ENCODE measurements at places on chromosomes 2 and 18.

DNA sequence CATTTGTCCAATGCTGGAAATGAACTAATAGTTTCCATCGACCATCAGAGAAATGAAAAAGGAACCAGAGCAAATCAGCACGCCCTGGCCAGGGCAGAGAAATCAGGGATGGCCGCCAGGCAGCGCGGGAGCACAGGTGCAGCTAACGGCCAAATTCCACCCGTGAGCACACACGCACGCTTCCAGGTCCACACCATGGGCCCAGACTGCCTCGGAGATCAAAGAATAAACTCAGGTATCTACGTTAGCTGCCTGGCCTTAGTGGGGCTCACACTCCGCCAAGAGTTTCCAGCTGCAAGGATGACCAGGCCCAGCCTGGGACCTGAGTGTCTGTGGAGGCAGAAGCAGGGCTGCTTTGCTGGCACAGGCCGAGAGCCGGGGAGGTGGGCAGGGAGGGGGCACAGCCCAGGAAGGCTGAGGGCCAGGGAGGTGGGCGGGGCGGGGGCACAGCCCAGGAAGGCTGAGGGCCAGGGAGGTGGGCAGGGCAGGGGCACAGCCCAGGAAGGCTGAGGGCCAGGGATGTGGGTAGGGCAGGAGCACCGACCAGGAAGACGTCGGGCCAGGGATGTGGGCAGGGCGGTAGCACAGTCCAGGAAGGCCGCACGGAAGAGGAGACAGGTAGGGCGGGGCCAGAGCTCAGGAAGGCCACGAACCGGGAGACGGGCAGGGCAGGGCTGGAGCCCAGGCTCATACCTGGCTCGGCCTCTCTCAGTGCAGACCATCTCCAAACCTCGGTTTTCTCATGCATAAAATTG lies 43.2 kb upstream of the SALL3 start:
- DNase-seq = no peak

GRCh38 chr18:48866028-48866733 lies 84.6 kb downstream of the SMAD7 start:
- no peak for DNase-seq

- no peak for DNase-seq
Observed at GRCh38 chr18:58863539-58864145, 1.0 kb upstream of the ZNF532 start.

DNA sequence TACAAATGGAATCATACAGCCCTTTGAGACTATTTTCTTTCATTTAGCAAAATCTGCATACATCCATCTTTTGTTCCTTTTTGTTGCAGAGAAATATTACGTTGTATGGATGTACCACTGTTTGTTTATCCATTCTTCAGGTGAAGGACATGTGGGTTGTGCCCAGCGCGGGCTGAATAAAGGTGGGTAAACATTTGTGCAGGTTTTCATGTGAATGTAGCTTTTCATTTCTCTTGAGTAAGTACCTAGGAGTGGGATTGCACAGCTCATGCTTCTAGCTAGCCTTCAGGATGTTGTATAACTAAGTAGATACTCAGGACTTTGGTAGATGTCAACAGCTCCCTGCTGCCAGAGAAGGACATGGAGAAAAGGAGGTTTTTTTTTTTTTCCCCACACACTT lies 50.6 kb upstream of the SPRED2 start:
- DNase-seq = no peak

- DNase-seq = no peak
Observed at GRCh38 chr2:29290293-29291047, 175.3 kb downstream of the CLIP4 start.
